ENCODE measurements at places on chromosomes 2 and 18.

- no peak for DNase-seq
Measured at GRCh38 chr2:84290537-84290936, 168.5 kb downstream of the SUCLG1 start.

- DNase-seq: no peak
Measured at GRCh38 chr2:239598011-239598731, 197.4 kb upstream of the HDAC4 start.

- DNase-seq: no peak
Measured at GRCh38 chr2:225670111-225670974, 270.8 kb downstream of the NYAP2 start.

- DNase-seq: no peak
Measured at GRCh38 chr18:56538746-56539145, 99.6 kb downstream of the TXNL1 start.

- no peak for DNase-seq
Measured at GRCh38 chr2:12884713-12885282, 168.1 kb downstream of the TRIB2 start.

GRCh38 chr18:46810481-46811000 lies 53.7 kb upstream of the ST8SIA5 start:
- no peak for DNase-seq

GRCh38 chr18:26432651-26433424 lies 115.5 kb downstream of the KCTD1 start:
- DNase-seq: no peak

GRCh38 chr2:118078734-118079133 lies 9.5 kb upstream of the INSIG2 start:
- no peak for DNase-seq

DNA sequence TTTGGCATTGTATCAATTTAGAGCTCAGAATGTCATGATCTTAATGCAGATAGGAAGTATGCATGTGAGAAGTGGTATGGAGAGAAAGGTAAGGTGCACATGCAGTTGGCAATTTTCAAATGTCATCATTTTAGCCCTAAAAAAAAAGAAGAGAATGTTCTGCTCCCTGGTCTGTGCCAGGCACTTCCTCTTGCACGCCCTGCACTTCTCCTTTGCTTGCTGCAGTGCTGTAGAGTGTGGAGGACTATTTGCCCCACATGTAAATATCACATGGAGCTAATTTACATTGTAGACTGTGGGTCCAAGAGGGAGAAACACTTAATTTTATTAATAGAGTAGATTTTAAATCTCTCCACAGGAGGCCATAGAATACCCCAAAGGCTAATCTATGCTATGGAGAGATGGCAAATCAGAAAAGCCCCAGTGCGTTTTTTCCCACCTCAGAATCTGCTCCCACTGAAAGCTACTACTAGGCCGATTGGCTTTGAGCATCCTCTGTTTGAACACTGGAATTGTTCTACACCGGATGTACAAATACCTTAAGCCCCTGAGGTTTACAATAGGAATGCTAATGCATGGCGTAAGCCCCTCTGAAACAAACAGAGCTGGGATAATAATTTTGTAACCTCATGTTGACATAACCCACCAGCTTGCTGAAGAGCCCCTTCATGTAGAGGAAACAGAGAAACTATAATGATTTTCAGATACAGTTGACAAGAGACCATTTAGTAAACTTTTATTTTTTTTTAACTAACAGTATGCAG lies 137.2 kb upstream of the KLHL14 start:
- no peak for DNase-seq

DNA sequence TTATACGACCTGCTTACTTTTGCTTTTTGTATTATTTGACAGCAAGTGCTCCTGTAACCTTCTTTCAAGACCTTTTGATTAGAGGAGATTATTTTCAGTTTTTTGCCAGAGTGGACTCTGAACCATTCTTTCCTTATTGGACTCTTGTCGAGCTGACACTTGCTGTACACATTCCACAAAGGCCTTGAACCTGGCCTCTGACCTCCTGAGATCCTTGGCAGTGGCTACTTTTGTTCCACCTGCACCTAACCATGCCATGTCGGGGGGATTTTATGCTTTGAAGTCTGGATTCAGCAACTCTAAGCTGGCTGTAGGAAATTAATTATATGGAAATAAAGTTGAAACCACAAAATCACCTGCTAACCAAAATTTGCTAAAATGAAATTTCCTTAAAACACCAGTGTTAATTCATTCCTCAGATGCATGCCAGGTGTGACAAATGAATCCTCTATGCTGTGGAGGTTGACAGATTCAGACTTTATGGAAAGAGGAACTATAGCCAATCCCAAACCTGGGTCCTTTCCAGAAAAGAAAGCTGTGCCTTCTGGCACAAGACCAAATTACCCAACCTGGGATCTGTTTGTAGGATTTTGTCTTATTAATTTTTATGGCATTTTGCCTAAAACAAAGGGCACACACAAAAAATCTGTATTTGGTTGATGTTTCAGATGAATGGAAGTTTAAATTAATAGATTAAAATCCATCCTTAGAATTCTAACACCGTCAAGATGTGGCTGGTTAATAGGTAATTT lies 110.4 kb downstream of the CDC42EP3 start:
- no peak for DNase-seq

DNA sequence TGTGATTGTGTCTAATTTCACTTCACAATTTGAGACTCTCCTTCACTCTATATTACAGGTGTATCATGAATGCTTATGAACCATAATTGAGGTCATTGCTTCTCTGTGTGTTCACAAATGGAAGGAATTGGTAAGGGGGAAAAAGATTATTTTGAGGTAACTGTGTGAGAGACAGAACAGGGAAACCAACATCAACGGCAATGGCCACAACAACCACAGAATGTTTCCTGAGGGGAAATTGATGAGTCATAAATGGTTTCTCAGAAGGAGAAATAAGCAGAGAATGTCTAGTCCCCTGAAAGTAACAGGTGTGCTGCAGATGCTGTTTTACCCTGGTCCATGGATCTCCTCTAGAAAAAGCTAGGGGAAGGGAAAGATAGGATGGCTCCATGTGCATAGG lies 361.2 kb upstream of the GALNT5 start:
- no peak for DNase-seq

- no peak for DNase-seq
Measured at GRCh38 chr2:145091967-145092366, 572.0 kb upstream of the ZEB2 start.

- DNase-seq: no peak
Measured at GRCh38 chr2:178863130-178863855, 56.1 kb upstream of the TTN start.

DNA sequence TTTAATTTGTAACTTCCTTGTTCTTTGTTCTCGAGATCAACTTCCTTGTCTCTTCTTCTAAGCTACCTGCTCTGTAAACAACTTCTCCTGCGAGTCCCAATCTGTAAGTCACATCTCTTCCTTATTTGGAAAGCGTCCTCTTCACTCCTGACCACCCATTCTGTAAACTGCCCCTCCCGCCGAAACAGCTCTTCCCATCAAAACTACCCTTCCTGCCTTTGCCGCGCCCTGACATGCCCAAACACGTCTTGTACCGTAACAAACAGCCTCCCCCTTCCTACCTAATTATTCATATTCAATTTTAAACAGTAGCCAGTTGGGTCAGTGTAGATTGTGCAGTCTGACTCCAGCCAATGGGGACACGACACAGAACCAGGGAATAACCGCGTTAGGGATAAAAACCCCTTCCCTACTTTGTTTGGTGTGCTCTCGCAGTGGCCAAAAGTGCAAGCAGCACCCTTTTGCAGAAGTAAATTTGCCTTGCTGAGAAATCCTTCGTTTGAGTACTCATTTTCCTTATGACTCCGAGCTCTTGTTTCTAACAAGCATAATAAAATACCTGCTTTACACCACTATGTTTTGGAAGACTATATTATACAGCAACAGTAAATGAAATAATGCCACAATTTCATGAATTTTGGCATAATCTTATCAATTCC lies 39.8 kb downstream of the PIAS2 start:
- DNase-seq: no peak

DNA sequence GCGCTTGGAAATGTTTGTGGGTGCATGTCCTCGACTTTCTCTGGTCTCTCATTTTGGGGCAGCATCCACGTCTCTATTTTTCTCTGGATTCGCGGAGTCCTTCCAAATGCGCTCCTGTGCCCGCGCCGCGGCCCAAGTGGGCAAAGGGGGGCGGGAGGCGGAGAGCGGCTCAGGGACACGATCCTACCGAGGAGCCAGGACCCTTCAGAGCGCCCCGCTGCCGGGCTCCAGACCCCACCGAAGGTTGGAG lies 990 bp downstream of the EPAS1 start:
- DNase-seq: no peak

DNA sequence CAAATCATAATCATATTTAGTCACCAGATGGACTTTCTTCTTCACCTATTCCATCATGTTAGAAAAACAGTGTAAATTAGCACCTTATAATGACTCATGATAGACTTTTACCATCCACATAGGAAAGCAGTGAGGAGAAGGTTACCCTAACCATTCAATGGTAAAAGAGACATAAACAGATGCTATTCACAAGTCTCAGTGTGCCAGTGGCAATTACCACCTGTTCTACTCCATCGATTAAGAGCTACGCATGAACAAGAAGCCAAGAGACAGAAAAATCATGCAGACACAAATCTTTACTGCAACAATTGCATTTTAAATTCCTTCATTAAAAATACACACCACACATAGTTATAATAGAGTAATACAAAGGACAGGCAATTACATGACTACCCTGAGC lies 106.7 kb upstream of the CHAC2 start:
- no peak for DNase-seq

DNA sequence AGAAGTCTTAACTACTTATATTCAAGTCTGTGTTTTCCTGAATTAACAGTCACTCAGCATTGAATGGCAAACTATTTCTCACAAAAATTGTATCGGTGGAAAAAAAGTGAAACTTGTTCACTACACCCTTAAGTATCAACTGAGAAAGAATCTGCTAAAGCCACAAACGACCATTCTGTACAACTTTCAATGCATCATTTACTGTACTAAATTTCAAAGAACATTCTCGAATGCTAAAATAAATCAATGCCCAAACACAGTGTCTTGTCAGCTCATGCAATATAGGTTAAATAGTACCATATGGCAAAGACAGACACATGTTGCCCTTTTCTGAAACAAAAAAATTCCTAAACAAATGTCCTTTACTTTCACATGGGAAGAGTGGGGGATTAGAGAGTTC lies 9.0 kb downstream of the ZNF516 start:
- DNase-seq: no peak

DNA sequence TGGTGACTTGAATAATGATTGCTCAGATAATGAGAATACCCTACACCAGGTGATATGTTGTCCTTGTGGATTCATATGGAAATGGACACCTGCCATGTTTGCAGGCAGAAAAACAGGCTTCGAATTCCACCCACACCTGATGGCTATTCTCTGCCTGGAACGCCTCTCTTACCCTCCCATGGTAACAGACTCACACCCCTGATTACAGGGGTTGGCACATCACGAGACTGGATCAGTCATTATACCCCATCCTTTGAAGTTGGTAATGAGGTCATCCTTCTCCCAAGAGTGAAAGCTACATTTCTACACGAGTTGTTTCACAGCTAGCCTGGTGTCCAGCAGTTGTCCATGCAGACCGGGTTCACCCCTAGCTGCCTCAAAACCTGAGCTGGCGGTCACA lies 71.4 kb upstream of the MBOAT2 start:
- no peak for DNase-seq

DNA sequence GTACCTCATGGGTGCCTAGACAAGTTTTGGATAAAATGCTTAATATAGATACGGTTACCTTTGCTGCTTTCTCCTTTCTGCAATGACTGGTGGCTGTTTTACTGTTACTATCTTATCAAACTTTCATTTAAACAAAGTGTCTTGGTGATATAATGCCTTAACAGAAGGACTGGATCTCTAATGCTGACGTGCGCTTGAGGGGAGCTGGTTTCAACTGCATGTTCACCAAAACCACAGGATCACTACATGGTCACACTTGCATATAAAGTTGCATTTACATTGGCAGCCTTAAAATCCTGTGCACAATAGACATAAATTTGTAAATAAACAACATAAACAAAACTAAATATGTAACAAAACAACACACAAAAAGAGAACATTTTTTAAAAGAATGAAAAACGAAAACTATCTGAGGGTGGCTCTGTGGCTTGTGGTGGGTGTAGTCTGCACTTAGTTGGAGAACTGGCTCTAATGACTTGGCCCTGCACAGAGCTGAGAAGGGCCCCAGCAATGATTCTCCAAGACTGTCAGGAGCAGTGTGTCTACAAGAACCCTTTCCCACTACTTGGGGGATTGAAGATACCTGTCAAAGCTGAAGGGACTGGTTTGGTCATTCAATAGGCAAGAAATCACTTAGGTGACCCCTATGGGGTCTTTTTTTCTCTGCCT lies 135.5 kb downstream of the UXS1 start:
- DNase-seq: no peak

DNA sequence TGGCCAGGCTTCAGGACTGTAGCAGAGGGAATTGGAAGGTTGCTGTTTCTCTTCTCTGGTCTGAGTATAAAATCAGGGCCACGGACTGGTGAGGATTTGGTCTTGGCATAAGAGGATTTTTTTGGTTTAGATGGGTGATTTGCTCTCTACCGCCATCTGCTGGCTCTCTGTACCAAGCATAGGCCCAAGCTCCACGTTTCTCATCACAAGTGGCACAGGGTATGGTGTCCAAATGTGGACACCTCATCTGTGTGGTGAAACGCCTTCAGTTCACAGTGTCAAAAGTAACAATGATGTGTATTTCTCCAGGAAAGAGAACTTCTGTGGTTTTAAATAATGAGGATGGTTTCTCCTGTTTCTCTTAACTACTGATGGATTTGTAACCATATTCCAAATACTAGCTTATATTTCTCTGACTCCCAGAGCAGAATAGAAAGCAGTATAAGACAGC lies 115.1 kb downstream of the EML6 start:
- DNase-seq: peak; percentile 59

DNA sequence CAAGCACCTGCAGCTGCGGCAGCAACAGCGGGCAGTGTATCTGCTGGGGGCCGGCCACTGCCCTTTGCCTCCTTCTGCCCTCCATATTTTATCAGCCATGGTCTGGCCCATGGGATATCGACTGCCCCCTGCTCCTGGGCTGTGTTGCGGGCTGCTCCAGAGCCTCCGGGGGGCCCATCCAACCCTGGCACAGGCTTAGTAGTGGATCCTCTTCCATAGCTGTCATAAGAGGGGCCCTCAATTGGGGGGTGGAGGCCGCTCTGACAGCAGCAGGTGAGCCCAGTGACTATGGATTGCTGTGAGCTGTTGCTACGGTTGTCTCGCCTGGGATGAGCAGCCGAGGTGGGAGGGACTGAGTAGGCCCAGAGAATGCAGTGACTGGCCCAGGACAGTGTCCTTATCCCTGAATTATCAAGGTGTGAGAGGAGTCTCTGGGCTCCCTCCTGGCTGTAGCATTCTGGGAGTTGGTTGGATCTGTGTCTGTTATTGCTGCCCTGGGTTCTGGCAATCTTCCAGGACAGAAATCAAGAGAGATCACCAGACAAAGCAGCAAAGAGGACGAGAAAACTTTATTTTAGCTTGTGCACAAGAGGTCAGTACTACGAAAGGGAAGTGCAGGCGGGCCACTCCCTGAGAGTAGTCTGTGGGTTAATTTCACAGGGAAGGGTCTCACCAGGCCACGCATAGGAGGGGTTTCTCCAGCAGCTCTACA lies 145.1 kb downstream of the ASB1 start:
- DNase-seq: no peak

- DNase-seq: no peak
Measured at GRCh38 chr18:36700955-36701354, 127.8 kb downstream of the TPGS2 start.

GRCh38 chr18:37946324-37946723 lies 380.7 kb upstream of the CELF4 start:
- no peak for DNase-seq
